ENCODE measurements at places on chromosomes 6 and 20.
A peak's percentile ranks its signal among the peaks of the same experiment; 100 is the strongest.

DNA sequence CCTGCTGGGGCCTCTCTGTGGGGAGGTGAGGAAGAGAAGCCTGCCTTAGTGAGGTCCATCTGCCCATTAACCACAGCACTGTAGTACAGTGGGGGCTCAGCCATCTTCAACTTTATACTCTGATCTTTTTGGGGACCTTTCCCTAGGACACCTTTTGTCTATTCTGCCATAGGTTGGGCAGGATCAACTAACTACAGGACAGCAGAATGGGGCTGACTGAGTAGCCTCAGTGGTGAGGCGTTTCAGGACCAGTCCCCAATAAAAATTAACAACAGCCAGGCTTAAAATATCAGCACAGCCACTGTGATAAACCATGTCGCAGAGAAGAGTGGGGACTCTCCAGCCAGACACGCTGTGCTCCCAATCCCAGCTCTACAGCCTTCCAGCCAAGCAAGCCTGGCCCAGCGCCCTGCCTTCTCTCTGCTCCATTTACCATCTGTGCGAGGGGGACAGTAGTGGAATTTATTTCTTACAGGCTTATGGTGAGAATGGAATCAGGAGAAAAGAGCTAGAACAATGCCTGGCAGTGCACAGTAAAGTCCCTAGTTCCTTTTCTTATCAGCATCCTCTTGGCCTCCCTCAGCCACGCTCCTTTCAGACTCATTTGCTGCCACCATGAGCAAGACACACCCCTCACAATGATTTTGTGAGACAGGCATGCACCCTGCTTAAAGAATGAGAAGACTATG, 75.5 kb downstream of the SLC22A23 start:
- DNase-seq = no peak

DNA sequence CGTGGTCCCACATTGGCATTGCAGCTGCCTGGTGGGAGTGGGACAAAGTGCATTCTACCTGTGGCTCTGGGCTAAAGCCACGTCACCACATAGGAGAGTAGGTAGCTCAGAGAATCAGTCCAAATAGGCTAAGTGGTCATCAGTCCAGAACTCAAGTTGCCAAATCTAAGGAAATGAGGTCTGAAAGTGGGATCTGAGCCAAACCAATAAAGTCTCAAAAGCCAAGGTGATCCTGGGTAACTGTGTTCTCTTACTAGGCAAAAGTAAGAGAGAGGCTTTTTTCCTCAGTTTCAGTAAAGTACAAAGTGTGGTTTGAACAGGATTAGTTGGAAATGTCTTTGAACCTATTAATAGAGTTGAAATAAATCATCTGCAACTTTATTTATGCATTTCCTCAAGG, 68.6 kb upstream of the CNKSR3 start:
- no peak for DNase-seq

GRCh38 chr6:14618759-14619418, 501.3 kb downstream of the CD83 start:
- no peak for DNase-seq

- DNase-seq = no peak
These were observed 194.9 kb downstream of the PHACTR1 start for GRCh38 chr6:12911427-12911826.

- DNase-seq = no peak
These were observed 32.7 kb downstream of the GCNT2 start for GRCh38 chr6:10553871-10554270.

DNA sequence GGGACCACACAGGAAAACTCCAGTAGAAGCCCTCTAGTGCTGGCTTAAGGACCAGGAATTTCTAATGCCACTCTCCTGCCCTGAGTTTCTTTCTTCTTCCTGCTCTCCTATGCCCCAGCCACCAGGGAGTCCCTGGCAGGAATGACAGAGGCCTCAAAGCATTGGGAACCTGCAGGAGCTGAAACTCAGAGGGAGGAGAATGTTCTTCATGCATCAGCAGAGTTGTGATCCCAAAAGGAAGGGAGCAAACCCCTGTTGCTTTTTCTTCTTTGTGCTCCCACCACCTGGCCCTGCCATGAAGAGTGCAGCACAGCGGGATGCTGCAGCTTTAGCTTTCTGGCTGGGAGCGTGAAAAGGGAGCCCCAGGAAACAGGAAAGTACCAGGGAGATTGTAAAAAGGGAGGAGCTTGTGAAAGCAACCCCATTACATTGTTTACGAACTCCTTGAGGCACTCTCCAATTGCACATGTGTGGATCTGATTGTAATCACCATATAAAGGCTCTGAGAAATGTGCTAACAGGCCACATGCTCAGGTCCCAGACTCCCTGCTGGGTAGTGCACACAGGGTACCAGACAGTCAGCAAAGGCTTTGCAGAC, 34.7 kb upstream of the FKBP1A start:
- DNase-seq = no peak

- no peak for DNase-seq
These were observed 34.1 kb upstream of the SPACA1 start for GRCh38 chr6:88013554-88013953.

DNA sequence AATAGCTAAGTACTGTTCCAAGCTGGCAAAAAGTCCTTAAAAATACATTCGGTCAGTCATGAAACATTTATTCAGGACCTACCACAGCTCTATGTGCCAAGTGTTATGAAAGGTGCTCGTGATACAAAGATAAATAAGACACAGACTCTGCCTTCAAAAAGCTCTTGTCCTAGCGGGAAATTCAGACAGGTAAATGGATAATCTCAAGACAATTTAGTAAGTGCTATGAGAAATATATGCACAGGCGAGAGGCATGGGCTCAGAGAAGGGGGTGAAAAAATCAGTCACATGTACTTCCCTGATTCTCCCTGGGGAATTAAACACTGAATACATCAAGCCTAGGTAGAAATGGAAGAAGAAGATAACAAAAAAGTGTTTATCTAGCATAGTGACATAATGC, 49.8 kb upstream of the HEY2 start:
- no peak for DNase-seq

- DNase-seq = no peak
These were observed 5.5 kb downstream of the SMPD2 start for GRCh38 chr6:109446072-109446471.

GRCh38 chr20:49821870-49822331, 9.3 kb downstream of the SLC9A8 start:
- DNase-seq = no peak

- no peak for DNase-seq
These were observed 13.7 kb downstream of the TBXT start for GRCh38 chr6:166153966-166154365.

- no peak for DNase-seq
These were observed 9.9 kb downstream of the GDAP1L1 start for GRCh38 chr20:44256961-44257360.

DNA sequence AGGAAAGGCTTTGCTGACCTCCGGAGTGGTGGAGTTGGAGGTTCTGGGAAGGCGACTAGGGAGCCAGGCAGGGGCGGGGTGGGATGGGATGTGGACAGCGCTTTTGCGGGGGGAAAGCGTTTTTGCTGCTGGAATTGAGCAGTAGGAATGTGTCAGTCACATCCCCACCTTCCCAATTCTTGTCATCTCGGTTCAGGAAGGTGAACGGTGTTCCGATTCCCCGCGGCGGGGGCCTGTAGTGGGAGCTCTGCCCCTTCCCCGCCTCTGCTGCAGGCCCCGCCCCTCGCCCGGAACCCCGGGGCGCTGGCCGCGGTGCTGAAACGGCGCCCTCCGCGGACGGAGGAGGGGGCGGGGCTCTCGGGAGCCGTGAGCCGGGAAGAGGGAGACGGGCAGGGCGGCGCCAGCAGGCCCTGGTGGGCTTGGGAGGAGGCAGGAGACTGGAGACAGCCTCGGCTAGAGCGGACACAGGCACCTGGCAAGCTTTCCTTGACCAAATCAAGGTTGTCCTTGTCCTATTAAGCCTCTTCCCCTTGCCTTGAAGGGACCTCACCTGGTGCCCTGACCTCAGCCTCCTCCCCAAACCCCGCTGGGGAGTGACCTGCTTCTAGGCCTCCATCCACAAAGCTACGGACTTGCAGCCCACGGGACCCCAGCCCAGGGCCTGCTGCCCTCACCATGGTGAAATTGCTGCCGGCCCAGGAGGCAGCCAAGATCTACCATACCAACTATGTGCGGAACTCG, at the start of gene LHFPL5:
Gene LHFPL5 (plus strand): TSS at position 357 of the 741 bp plus-strand sequence. CDS start 319 bp downstream, at position 676.
- DNase-seq = peak; percentile 65

DNA sequence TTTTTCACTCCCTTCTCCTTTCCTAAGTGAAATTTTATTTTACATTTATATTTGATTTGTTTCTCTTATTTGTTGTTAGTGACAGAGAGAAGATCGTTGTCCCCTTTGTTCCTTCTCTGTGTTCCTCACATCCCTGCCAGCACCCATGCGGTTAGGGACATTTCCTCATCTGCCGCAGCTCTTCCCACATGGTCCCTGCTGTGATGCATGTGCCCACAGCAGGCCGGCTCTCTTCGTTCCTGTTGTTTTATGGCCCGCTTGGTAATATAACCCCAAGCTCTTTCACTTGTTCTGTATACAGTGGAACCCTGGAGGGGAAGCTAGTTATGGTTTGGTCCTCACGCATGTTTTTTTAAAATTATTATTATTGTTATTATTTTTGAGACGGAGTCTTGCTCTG, 23.6 kb downstream of the DTD1 start:
- no peak for DNase-seq

- no peak for DNase-seq
These were observed 96.6 kb upstream of the LOC128125822 start for GRCh38 chr6:63475707-63476106.

GRCh38 chr20:31516166-31516565, 1.9 kb downstream of the HM13 start:
- DNase-seq = no peak

DNA sequence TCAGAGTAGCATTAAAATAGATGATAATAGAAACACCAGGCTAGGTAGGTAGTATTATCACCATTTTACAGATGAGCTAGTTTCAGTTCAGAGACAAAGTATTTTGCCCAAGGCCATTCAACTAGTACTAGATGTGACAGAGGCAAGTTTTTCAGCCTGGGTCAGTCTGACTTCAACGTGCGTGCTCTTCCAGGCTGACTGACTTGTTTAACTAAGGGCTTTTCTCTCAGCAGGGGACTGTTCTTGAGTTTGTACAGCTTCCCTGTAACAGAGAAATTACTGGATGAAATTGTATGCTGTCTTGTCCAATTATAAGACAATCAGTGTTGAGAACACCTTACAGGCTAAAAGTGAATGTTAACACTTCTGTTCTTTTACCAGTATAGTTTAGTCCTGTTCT, 333.5 kb upstream of the MAN1A1 start:
- no peak for DNase-seq
